Foreskin keratinocyte (primary cell): ENCODE measurements at places on chromosomes 7 and 10. TPM values are rescaled to one million over a fixed set of nuclear protein-coding genes. Genes with fewer than 3 reads are reported as not detected.

ASZ1 gene
- total RNA-seq: not detected in 2 replicates

ITIH5 gene
- not detected in 2 replicates for total RNA-seq

HGF gene
- total RNA-seq: not detected in 2 replicates

NME8 gene
- not detected in 2 replicates for total RNA-seq

PKD2L1 gene
- not detected in 2 replicates for total RNA-seq

EMX2 gene
- total RNA-seq: 1.3 and 1.5 TPM in 2 replicates

SYCE1 gene
- 0.14 TPM in 1 of 2 replicates, not detected in the other for total RNA-seq

PNLIPRP3 gene
- total RNA-seq: 13.4 and 23.5 TPM in 2 replicates

PPP1R9A gene
- total RNA-seq: not detected in 2 replicates

LRMDA gene
- not detected in 2 replicates for total RNA-seq

TCAF2 gene
- total RNA-seq: 0.07 and 0.14 TPM in 2 replicates

AKR1C8 gene
- total RNA-seq: not detected in 2 replicates

NCF1 gene
- total RNA-seq: 0.07 and 0.32 TPM in 2 replicates

GPER1 gene
- 0.07 TPM in 1 of 2 replicates, not detected in the other for total RNA-seq

CPN1 gene
- total RNA-seq: not detected in 2 replicates

PRKG1 gene
- total RNA-seq: 0.95 TPM in 2 replicates

IDI2 gene
- total RNA-seq: not detected in 2 replicates

FEZF1 gene
- total RNA-seq: not detected in 2 replicates

PLA2G12B gene
- total RNA-seq: not detected in 2 replicates

CAMK2B gene
- 0.46 and 1.5 TPM in 2 replicates for total RNA-seq

HOXA4 gene
- 0.82 and 1.6 TPM in 2 replicates for total RNA-seq

GBX1 gene
- not detected in 2 replicates for total RNA-seq

TRIM56 gene
- 13.2 and 14.6 TPM in 2 replicates for total RNA-seq

PARD3 gene
- total RNA-seq: 65.4 and 69.5 TPM in 2 replicates

LDB1 gene
- 65.7 and 65.8 TPM in 2 replicates for total RNA-seq

HOXA1 gene
- total RNA-seq: 7.5 and 8.3 TPM in 2 replicates

DDX50 gene
- 40.1 and 42.0 TPM in 2 replicates for total RNA-seq

APBB1IP gene
- total RNA-seq: not detected in 2 replicates

IQUB gene
- 0.04 and 0.07 TPM in 2 replicates for total RNA-seq

CLEC5A gene
- 0.04 TPM in 1 of 2 replicates, not detected in the other for total RNA-seq

PHYHIPL gene
- not detected in 2 replicates for total RNA-seq

PON1 gene
- not detected in 2 replicates for total RNA-seq

SFMBT2 gene
- total RNA-seq: 1.2 and 1.4 TPM in 2 replicates

POLR2J3 gene
- total RNA-seq: 22.0 and 30.0 TPM in 2 replicates

ATRNL1 gene
- total RNA-seq: 0.07 TPM in 1 of 2 replicates, not detected in the other
